Hematopoietic multipotent progenitor cell (in vitro differentiated cells): ENCODE measurements at places on chromosomes 2 and 18. TPM values are rescaled to one million over a fixed set of nuclear protein-coding genes. Genes with fewer than 3 reads are reported as not detected.

Gene ONECUT2
- under 0.01 TPM for total RNA-seq

Gene DYNAP
- total RNA-seq = not detected

Gene HOXD12
- not detected for total RNA-seq

Gene DNAH6
- 0.54 TPM for total RNA-seq

Gene KLHL41
- total RNA-seq = under 0.01 TPM

Gene CFAP210
- not detected for total RNA-seq

DNA sequence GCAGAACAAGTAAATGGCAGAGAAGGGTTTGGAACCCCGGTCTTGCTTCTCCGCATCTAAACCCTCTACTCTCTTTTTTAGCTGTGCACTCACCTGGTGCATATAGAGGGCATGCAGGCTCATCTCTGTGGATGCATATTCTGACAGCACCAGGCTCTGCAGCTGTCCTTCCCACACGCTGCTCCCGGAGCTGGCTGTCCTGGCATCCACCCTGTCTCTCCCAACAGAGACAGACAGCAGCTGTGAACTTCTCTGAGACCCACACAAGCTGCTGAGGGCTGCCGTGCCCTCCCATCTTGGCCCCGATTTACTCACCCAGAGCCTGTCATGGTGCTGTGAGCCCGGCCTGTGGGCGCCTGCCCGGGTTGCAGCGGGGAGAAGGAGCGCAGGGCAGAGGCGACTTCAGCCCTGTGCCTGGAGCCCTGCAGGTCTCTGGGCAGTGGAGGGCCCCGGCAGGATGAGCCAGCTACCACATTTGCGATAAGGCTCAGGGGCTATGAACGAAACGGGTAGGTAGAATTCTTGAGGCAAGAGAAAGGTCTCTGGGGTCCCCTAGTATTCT, 3.3 kb upstream of the ABCB6 start:
- DNase-seq = no peak

DNA sequence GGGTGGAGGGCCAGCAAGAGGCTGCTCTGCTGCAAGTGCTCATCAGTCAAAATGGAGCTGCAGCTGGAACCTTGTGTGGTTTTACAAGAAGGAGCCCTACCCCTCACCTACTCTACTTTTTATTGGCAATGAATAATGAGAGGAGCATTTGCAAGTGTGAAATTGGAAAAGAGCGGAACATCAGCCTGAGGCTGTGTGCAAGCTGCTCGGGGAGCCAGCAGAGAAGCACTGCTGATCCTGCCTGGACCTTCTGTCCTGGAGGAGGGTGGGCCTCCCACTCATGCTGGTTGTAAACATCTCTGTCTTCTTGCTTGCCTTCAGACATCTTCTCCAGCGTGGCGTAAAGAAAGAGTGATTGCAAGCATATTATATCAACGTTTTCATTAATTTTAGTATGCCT, 256.2 kb downstream of the DLGAP1 start:
- DNase-seq = no peak

DNA sequence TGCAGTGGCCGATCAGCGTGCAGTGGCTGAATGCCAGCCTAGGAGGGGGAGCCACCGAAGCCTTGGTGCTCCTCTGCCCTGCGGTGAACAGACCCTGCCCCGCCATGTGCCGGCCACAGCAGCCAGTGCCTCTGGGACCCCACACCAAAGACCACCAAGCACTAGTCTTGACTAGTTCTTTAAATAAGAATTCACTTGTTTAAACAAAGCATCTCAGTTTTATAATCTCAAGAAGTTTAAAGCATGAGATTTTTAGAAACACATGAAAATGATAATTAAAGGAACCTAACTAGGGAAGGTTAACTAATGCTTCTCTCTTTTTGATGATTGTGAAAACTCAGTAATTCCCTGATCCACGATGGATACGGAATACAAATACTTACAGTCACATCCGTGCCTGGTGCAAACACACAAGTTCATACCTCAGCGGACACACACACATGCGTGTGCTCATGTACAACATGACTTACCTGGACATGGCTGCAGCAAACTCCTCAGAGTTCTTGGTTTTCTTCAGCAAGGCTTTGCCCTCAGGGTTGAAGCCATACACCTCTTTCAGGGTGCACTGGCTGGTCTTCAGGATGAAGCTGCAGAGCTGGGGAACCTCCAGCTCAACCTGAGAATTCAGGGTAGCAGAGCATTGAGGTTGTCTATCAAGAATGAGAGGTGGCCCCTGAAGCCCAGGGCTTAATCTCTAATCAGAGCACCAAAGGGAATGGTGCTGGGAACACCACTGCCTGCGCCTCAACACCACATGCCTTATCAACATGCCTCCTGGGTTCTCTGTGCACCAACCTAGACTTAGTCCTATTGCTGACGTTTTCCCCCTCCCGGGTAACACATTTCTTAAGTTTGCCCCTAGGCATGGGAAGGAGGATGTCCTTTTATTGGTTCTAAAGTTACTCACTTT, 3.1 kb downstream of the APOB start:
- DNase-seq = no peak

GRCh38 chr2:200533754-200534153, 7.7 kb downstream of the SGO2 start:
- no peak for DNase-seq

DNA sequence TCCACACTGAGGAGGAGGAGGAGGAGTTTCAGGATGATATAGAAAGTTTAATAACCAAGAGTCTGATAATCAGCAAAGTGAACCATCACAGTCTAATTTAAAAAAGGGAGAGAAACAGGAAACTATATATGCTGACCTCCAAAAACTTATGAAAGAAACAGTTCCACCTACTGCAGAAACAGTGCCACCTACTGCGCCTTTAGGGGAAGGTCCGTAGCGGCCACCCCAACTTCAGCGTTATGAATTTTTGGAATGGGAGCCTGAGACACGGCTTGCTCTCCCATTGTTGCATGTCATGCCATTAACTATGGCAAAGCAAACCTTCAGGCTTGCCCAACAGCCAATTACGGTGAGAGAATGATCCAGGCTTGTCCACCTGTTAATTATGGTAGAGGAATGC, 1719.2 kb upstream of the LRRTM1 start:
- DNase-seq = peak; percentile 2

DNA sequence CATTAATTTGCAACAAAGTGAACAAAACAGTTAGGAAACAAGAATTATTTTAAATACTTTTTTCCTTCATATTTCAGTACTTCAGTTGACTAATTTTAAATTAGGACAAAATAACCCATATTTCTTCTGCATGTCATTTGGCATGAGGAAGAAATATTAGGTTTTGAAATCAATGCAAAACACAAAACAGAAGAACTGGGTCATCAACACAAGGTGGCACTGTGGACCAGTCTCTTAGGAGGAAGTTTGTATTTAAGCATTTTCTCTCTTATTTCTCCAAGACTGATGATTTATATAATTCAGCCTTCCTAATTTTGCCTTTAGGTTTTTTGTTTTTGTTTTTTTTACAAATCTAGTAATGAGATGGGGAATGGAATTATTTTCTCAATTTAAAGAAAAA, 352.8 kb upstream of the KCNH7 start:
- peak; percentile 58 for DNase-seq

GRCh38 chr2:216296856-216297255, 75.4 kb downstream of the MARCHF4 start:
- no peak for DNase-seq

- DNase-seq = no peak
Observed at GRCh38 chr18:51135364-51135763, 62.1 kb downstream of the MEX3C start.

DNA sequence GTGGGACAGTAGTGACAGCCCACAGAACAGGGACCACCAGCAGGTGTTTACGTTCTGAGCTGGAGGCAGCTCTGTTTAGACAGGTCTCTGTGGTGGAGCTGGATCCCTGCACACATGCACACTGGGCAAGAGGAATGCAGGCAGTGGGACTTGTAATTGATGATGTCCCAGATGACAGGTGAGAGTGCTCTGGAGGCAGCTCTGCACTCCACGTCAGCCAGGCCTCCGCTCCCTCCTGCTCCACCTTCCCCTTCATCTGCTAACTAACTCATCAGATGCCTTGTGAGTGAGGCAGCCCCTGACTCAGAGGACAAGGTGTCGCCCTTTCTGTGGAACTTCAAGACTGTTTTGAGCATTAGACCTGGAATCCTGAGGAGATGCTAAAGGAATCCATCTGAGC, 53.2 kb downstream of the SH3YL1 start:
- no peak for DNase-seq

DNA sequence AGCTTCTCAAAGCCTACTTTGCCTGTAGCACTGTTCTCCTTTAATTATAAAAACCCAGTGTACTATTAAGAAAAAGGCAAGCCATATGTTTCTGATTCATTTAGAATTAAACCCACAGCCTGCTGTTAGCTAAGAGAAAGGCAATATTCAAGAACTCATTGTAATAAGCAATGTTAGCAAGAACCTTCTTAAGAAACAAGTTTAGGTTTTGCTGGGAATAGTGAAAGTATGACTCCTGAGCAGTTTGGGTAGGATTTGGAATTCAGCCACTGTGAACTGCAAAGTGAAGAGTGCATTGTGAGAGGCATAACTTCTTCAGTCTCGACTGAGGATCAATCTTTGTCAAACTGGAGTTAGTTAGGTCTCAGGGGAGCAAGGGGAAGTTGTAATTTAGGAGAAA, 206.5 kb upstream of the NT5C1B start:
- no peak for DNase-seq
